ENCODE measurements at places on chromosomes 5 and 9.

DNA sequence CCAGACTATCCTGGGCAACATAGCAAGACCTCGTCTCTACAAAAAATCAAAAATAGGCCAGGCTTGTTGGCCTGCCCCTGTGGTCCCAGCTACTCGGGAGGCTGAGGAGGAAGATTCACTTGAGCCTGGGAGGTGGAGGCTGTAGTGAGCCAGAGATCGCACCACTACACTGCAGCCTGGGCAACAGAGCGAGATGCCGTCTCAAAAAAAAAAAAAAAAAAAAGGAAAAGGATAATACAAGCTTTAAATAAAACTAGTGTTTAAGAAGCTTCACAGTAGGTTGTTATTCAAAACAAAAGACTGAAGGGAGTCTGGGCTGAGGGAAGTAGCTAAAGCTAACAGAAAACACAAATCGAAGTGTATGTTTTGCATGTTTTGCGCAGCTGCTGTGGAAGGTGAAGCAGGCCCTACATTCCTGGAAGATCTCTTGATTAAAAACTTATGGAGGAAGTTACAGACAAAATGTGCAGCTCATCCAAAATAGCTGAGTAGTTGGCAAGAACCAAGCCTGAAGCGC lies 581 bp upstream of the C9orf40 start:
- DNase-seq, result no peak

DNA sequence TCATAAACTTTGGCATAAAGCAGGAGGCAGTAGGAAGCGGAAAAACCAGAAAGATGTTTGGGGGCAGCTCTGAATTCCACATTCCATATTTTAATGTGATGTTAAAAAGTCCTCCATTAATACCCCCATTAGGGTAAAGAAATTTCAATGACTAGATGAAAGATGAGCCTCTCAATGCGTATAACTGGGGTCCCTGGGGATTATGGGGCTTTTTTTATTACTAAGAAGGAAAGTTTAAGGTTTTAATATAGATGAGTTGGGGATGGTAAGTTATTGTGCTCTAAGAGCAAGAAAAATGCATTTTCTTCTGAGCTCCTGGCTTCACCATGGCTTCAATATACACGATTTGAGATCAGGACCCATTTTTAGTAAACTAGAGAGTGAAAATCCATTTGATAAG lies 321.9 kb downstream of the CDK5RAP2 start:
- no peak for DNase-seq

- no peak for DNase-seq
Observed at GRCh38 chr5:157390551-157391297, 69.3 kb upstream of the NIPAL4 start.

- DNase-seq, result peak; percentile 44
Observed at GRCh38 chr9:113484258-113484730, 20.8 kb downstream of the RGS3 start.

DNA sequence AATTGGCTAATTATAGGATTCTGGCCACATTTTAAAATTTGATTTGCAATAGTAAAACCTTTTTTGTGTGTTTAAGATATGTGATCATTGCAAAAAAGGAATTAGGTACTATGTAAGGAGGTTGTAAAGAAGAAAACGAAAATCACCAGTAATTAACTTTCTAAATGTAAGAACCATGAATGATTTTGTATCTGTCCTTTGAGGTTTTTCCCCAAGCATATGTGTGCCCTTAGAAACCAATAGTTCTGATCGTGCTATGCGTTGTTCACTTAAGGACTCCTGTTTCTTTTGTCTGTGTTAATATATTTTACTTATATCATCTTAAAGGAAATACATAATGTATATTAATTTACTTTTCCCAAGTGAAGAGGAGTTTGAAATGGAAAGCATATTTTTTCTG lies 410.2 kb downstream of the PSAT1 start:
- DNase-seq, result no peak

- no peak for DNase-seq
Observed at GRCh38 chr5:74452856-74453255, 187.7 kb downstream of the ENC1 start.

DNA sequence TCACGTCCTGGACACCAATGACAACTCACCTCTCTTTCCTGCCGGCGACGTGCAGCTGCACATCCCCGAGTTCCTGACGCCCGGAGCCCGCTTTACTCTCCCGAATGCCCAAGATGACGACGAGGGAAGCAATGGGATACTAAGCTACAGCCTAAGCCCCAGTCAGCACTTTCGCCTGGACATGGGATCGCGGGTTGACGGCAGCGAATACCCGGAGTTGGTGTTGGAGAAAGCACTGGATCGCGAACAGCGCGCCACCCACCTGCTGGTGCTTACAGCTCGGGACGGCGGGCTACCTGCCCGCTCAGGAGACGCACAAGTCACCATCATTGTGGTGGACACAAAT lies 1.1 kb downstream of the PCDHAC1 start:
- DNase-seq, result no peak

DNA sequence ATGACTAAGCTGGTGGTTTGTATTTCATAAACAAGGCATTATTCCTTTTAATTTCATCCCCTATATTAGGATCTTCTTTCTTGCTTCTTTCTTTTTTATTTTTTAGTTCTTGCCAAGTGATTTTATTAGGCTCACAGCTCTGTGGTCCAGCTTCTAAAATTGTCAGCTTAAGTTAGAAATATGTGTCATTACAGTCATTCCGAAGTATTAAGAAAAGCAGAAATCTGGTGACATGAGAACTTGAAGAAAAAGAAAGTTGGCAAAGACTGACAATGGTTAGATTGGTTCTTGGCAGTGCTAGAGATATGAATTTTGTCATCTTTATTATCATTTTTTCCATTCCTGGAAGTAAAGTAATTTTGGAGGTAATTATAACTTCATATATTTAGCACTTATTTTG lies 166.5 kb upstream of the PRR16 start:
- DNase-seq, result no peak

- DNase-seq, result no peak
Observed at GRCh38 chr9:89418882-89419640, 78.9 kb downstream of the SEMA4D start.

GRCh38 chr9:135186248-135187164 lies 99.0 kb downstream of the OLFM1 start:
- DNase-seq, result no peak

DNA sequence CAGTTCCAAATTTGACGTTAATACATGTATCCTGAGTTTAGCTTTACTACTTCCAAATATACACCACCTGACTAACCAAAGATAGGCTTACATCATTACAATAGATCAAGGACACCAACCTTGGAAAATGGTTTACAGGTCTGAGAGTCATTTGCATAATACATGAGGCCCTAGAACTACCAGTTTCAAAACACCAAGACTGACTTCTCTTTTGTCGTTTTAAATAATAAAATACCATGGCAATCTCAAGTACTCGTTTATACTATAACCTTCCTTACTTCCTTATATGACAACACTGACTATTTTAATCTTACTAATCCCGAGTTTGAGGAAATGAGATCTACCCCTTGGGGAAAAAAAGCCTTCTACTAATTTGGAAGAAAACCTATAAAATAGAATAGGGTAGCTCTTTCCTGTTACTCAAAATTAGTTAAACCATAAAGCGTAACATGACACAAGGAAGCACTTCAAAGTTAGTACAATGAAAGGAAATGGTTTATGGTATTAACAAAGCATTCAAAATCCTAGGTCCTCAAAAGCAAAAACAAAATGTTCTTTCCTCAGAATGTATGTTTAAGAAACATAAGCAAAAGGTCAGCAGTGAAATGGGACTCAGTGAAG lies 42.1 kb downstream of the UBQLN1 start:
- no peak for DNase-seq

GRCh38 chr9:135588371-135588770 lies 26.8 kb downstream of the PAEP start:
- no peak for DNase-seq

- DNase-seq, result no peak
Observed at GRCh38 chr5:176394096-176394495, 5.5 kb downstream of the HIGD2A start.

DNA sequence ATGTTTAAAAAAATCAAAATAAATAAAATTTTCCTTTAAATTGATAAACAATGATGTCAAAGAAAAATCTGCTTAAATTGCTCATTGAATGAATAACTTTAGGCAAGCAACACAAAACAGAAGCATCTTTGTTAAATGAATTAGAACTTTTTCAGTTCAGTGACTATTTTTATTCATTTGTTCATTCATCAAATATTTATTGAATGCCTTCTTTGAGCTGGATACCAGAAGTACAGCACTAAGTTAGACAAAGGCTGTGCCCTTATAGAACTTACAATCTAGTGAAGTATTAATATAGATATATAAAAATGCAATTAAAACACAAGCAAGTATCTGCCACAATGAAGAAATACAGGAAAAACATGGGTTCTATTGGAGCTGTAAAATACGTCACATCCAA lies 10.8 kb downstream of the FNIP1 start:
- DNase-seq, result no peak

GRCh38 chr9:89946741-89947140 lies 341.9 kb downstream of the GADD45G start:
- DNase-seq, result no peak

DNA sequence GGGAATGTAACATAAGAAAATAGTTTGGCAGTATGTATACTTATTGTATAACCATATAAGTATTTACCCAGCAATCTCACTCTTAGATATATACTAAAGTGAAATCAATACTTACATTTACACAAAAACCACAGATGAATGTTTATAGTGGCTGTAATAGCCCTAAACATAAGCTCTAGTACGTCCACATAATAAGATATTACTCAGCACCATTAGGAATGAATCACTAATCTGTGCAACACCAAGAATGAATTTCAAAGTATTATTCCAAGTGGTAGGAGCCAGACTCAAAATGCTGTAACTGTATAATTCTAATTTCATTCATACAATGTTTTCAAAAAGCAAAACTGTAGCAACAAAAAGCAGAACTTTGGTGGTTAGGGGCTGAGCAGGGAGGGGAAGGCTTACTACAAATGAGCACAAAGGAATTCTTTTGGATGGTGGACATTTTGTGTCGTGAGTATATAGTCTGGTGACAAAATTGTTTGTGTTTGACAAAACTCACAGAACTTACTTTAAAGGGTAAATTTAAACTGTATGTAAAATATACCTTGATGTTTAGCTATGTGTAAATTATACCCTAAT lies 11.9 kb upstream of the C5orf46 start:
- no peak for DNase-seq

Data from hematopoietic multipotent progenitor cell treated with erythropoietin and hydrocortisone succinate and interleukin-3 and kit ligand, for 15 days (in vitro differentiated cells).